Tibial nerve (tissue), 4 donors: ENCODE measurements at places on chromosomes 11 and 22.
A peak's percentile ranks its signal among the peaks of the same experiment; 100 is the strongest.

GRCh38 chr11:62865635-62866034 is 15.1 kb upstream of the SLC3A2 start:
- DNase-seq = no peak
- H3K4me1 ChIP-seq = no peaks in the 10 kb centered on the region
- no peaks in the 10 kb centered on the region for H3K36me3 ChIP-seq
- H3K27me3 ChIP-seq = no peaks in the 10 kb centered on the region
- H3K27ac ChIP-seq = no peak overlapping the region

- no peak for DNase-seq
- no peaks in the 10 kb centered on the region for H3K4me1 ChIP-seq
- H3K27ac ChIP-seq = no peak overlapping the region
- H3K4me3 ChIP-seq = no peak overlapping the region
- no peaks in the 10 kb centered on the region for H3K27me3 ChIP-seq
Observed at GRCh38 chr11:31397239-31397834, 27.7 kb downstream of the DNAJC24 start.

DNA sequence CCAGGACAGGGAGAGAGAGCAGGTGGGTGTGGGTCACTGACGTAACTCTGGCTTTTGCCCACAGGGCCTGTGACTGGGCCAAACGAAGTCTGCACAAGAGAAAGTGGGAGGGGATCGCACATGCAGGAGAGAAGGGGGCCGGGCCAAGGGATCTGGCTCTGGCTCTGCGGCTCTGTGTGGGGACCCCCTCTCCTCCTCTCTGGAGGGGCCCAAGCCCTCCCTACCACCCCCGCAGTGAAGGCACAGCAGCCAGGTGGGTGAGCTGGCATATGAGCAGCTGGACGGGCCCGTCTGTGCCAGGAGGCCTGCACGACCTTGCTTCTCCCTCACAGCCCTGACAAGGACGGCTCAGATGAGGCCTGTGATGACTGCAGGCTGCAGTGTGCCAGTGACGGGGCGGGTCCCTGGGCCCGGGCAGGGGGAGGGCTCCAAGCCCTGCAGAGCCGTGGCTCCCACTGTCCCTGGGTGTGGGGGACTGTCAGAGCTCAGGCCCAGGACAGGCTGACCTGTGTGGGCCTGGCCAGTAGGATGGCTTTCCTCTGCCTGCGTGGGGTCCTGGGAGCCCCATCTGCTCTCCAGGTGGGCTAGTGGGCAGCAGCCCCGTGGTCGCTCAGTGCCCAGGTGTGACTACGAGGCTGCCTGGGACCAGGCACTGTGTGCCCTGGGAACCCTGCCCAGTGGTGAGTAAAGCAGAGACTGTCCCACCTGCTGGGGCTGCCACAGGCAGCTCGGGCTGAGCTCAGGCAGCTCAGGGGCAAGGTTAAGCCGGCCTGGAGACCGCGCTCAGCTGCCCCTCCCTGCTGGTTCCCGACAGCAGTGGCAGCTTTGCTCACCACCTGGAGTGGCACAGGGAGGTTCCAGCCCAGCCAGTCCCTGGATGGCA is 22.2 kb downstream of the MRGPRG start:
- H3K27ac ChIP-seq = no peak overlapping the region
- no peak overlapping the region for H3K4me3 ChIP-seq
- H3K27me3 ChIP-seq = no peaks in the 10 kb centered on the region
- H3K36me3 ChIP-seq = no peaks in the 10 kb centered on the region
- DNase-seq = no peak
- H3K4me1 ChIP-seq = no peaks in the 10 kb centered on the region

DNA sequence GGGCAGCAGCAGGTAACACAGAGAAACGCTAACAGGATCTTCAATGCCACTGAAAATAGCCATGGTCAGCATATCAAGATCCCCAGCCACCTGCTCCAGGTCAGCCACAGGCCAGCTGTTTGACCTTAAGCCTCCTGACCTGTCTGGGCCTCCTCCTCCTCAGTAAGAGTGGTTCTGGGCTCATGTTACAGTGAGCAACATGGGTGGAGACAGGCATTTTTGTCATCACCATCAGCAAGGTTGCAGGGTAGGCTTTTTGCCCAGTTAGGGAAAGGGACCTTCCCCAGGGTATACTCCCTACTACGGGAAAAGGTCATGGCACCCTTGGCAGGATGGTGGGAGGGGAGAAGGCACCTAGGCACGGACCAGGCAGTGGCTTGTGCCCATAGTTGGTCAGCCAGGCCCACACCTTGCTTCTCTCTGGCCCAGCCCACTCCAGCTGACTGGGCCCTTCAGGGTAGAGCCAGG is 131.8 kb upstream of the PARVA start:
- DNase-seq = no peak
- peaks cover 72% of the 10 kb centered on the region for H3K4me1 ChIP-seq
- peaks cover 17% of the 10 kb centered on the region for H3K36me3 ChIP-seq
- no peak overlapping the region for H3K4me3 ChIP-seq
- H3K27ac ChIP-seq = no peak overlapping the region

DNA sequence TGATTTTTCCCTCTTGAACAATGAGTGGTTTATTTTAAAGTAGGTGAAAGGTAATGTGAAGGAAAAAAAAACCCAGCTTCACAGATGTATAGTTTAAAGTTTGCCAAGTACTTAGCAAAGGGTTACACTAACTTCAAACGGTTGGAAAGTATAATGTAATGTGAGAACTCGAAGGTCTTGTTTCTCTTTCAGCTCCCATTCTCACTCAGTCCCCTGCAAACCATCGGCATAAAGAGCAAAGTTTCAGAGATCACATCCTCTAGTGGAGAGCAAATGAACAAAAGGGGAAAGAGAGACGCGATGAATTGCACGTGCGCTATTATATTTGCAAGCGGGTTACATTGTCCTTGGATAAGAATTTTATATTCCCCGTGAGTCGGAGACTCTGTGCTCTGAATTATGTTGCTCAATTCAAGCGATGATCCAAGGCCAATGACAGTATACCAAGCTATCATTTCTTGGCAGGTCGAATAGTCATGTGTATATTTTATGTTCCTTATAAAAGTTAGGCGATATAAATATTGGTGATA is 37.6 kb upstream of the BIRC3 start:
- no peak overlapping the region for H3K4me3 ChIP-seq
- H3K4me1 ChIP-seq = peaks cover 4% of the 10 kb centered on the region
- H3K36me3 ChIP-seq = no peaks in the 10 kb centered on the region
- peak overlapping the region; percentile 11 for H3K27ac ChIP-seq
- DNase-seq = no peak

- no peaks in the 10 kb centered on the region for H3K27me3 ChIP-seq
- no peaks in the 10 kb centered on the region for H3K36me3 ChIP-seq
- H3K4me1 ChIP-seq = no peaks in the 10 kb centered on the region
- no peak overlapping the region for H3K4me3 ChIP-seq
- no peak overlapping the region for H3K27ac ChIP-seq
Observed at GRCh38 chr11:35237351-35237750, 98.4 kb downstream of the CD44 start.

DNA sequence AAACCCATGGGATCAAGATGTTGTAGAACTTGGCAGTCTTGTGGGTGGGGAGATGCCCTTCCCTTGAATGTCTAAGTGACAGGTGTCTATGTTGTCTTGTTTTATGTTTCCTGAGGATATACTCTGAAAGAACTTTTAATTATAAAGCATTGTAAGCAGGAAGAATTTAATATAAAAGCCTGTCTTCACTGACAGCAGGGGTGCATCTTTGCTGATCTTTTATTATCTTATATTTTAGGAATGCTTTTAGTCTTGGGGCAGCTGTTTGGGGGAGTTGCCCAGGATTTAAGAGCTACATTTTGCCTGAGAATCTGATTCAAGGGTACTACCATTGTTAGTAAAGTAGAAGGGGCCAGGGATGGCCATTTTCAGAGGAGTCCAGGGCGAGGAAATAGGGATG is 43.4 kb downstream of the IRAG1 start:
- peak overlapping the region; percentile 0 for H3K27ac ChIP-seq
- H3K4me3 ChIP-seq = no peak overlapping the region

DNA sequence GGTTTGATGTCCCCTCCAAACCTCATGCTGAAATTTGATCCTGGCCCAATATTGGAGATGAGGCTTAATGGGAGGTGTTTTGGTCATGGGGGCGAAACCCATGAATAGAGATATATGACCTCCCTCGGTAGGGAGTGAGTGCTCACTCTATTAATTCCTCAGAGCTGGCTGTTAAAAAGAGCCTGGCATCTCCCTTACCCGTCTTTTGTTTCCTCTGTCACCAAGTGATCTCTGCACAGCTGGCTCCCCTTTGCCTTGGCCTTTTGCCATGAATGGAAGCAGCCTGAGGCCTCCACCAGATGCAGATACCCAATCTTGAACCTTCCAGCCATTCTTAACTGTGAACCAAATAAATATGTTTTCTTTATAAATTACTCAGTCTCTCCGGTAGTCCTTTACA is 4.5 kb upstream of the CCDC81 start:
- DNase-seq = no peak
- no peak overlapping the region for H3K27ac ChIP-seq
- no peaks in the 10 kb centered on the region for H3K36me3 ChIP-seq
- H3K4me3 ChIP-seq = no peak overlapping the region

DNA sequence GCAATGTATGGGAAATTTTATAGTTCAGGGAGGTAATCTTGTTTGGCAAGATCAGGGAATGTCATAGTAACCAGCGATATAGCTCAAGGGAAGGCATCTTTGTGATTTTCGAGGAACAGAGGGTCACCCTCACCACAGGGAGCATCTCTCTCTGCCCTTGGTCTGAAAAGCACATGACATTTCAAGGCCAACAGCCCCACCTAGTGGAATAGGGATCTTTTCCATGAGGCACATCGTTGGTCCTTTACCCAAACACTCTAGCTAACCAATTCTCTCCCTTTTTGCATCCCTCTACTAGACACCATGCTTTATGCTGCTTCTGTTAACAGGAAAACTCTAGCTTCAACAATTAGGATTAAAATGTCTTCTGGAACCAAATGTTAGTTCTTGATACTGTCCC is 179.0 kb downstream of the GRM5 start:
- DNase-seq = no peak
- H3K27me3 ChIP-seq = no peaks in the 10 kb centered on the region
- no peaks in the 10 kb centered on the region for H3K4me1 ChIP-seq
- H3K36me3 ChIP-seq = no peaks in the 10 kb centered on the region
- no peak overlapping the region for H3K27ac ChIP-seq
- no peak overlapping the region for H3K4me3 ChIP-seq

DNA sequence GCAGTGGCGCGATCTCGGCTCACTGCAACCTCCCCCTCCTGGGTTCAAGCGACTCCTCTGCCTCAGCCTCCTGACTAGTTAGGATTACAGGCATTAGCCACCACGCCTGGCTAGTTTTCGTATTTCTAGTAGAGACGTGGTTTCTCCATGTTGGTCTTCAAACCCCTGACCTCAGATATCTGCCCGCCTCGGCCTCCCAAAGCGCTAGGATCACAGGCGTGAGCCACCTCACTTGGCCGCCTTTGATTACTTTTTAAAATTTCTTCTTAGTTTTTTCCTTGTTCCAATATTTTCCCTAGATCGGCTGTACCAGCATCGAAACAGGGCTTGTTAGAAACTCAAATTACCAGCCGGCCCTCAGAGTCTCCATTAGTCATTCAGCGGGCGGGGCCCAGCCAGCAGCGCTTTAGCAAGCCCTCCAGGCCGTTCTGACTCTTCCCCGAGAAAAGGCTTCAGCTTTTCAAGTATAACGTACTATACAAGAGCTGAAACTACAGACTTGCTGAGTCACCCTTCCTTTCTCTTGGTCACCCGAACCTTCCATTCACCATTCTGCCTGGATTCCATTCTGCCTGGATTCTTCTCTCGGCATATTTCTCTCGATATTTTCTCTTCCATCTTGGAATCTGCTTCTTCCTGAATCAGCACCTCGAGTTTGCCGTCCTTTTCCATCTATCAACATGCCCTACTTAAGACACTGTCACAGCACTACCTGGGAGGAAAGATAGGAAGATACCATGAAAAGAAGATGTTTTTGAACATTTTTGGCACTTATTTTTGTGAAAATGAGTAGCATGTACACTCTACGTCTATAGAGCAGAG is 6.7 kb upstream of the CAPRIN1 start:
- no peaks in the 10 kb centered on the region for H3K27me3 ChIP-seq
- no peak overlapping the region for H3K4me3 ChIP-seq
- DNase-seq = no peak
- no peaks in the 10 kb centered on the region for H3K36me3 ChIP-seq
- no peaks in the 10 kb centered on the region for H3K4me1 ChIP-seq
- no peak overlapping the region for H3K27ac ChIP-seq

DNA sequence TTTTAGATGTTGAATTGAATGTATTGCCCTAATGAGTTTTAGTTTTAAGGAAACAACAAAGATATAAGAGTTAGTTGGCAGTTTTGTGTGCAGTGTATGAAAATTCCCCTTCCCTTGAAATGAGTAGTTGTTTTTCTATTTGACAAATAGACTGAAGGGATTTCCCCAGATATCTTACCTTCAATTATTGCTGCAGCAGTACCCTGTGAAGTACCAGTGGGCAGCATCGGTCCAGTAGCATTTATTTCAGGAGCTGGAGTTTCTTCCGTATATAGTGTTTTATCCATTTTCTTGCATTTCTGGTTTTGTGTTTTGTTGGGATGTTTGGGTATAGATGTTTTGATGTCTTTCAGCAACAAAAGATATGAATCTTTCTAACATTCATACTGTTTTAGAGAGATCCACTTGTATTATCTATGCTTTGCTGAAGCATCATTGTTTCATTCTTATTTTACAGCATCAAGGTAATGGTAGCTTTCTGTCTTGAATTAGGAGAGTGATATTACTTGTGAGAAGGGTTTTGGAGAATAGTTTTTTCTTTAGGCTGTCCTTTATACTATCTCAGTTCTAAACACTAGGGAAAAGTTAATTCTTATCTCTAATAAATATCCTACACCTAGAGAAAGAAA is 7.4 kb downstream of the KMT2A start:
- H3K27ac ChIP-seq = no peak overlapping the region
- no peak for DNase-seq
- H3K4me1 ChIP-seq = no peaks in the 10 kb centered on the region
- H3K4me3 ChIP-seq = no peak overlapping the region
- no peaks in the 10 kb centered on the region for H3K27me3 ChIP-seq
- H3K36me3 ChIP-seq = no peaks in the 10 kb centered on the region

DNA sequence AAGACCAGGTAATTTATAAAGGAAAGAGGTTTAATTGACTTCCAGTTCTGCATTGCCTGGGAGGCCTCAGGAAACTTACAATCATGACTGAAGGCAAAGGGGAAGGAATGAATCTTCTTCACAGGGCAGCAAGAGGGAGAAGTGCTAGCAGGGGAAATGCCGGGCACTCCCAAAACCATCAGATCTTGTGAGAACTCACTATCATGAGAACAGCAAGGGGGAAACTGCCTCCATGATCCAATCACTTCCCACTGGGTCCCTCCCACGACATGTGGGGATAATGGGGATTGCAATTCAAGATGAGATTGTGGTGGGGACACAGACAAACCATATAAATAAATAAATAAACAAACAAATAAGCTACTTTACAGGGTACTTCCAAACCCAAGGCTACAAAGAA is 28.8 kb upstream of the EXPH5 start:
- no peak for DNase-seq
- no peaks in the 10 kb centered on the region for H3K4me1 ChIP-seq
- no peak overlapping the region for H3K27ac ChIP-seq
- H3K36me3 ChIP-seq = no peaks in the 10 kb centered on the region
